ENCODE measurements at places on chromosomes 6 and 20.

GRCh38 chr6:127824061-127824460, 76.8 kb downstream of the THEMIS start:
- no peak for DNase-seq

DNA sequence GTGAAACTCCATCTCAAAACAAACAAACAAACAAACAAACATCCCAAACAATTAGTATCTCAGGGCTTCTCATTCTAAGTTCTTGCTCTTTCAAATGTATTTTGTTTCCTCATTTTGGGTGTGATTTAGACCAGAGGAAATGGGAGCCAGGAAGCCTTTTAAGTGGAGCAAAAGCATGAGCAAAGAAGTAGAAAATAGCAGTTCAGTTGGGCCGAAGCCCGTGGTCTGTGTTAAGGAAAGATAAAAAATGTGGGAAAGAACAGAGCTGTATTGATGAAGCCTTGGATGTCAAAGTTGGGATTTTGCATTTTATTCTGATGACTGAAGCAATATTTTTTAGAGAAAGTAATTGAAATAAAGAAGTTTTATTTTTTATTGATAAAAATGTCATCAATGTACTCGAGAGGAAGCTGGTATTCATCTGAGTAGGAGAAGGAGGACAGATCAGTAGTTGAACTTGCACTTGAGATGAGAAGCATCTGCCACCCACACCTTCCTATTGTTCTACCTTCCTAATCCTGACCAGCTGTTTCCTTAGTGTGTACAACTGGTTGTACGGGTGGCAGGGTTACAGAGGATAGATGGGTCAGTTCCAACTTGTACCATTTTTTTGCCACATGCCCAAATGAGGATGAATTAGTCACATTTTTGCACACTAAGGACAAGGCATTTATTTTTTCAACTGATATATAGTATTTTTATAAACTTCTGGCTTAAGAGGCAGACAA, 56.1 kb downstream of the KIAA0408 start:
- no peak for DNase-seq

DNA sequence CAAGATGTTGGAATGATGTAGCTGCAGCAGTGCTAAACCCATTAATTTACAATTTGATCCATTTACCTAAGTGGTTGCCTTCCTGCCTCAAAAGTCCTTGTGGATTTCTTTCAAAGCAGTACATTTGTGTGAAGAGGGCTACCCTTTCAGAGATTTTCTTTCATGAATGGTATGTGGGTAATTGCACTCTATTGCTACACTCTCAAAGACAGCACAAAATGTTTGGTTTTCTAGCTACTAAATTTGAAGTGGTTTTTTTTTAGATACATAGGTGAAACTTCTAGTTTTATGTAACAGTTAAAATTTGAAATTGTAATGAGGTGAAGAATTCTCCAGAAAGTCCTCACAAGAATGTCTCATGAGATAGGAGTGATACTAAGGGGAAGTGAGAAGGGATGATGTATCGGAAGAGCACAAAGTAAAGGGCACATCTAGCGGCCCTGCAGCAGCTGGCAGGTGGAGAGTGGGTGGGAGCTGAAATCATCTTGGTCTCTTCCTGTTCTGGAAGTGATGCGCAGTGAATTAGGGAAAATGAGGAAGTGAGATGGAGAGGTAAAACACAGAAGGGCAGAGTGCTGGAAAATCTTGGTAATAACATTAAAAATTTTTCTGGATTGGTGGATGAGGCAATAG, 236.8 kb upstream of the MAN1A1 start:
- DNase-seq = no peak

GRCh38 chr6:10400330-10400729, 14.5 kb downstream of the TFAP2A start:
- no peak for DNase-seq

DNA sequence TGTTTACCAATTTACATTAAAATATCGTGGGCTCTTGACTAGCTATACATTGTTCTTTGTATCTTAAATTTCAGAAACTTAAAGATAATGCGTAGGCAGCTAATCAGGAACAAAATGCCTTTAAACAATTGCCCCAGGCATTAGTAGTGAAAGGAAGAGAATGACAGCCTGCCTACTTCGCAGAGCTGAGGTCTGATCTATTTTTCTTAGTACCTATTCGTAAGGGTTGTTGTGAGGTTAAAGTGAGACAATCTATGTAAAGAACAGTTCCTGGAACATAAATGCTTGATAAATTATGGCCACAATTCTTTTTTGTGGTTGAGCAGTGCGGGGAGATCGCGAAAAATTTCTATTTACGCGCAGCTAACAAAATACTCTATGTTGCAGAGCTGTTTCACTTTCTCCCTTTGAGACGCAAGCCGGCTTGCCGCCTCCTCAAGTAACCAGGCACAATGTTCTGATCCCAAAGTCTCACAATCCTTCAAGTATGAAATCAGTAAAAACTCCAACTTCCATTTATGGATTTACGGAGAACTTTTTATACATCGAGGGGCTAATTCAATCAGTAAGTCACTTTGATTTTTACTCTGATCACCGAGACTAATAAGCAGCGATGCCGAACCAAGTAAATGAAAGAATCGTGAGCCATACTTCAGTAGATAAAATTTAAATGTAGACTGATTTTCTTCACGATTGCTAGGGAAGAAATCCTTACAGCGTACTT, 878 bp upstream of the PNRC1 start:
- peak; percentile 86 for DNase-seq

GRCh38 chr20:31675828-31676608, 38.3 kb downstream of the COX4I2 start:
- peak; percentile 76 for DNase-seq

- DNase-seq = no peak
Observed at GRCh38 chr6:142648036-142648451, 296.9 kb downstream of the HIVEP2 start.

DNA sequence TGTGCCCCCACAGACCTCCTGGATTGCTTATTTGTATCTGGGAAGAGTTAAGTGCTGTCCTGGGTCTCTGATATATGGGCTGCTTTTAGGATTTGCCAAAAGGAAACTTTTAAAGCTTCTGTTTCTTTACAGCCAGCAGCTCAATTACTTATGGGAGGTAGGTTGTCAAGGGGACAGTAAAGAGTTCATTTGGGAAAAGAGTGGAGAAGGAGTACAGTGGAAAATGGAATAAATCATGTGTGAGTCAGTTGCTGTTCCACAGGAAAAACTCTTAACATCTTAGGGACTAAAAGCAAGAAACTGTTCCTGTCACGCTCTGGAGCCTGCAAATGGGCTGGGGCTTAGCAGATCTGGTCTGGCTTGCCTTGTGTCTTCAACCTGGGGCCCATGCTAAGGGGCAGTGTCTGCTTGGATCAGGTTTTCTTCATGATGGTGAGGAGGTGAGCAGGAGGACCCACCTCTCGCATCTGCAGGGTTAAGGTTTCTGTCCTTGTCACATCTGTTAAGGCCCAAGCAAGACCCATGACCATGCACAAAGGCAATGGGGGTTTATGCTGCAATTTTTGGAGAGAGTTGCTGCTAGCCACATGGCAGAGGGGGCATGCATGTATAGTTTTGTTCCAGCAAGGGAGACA, 8.7 kb upstream of the CST1 start:
- DNase-seq = peak; percentile 83

DNA sequence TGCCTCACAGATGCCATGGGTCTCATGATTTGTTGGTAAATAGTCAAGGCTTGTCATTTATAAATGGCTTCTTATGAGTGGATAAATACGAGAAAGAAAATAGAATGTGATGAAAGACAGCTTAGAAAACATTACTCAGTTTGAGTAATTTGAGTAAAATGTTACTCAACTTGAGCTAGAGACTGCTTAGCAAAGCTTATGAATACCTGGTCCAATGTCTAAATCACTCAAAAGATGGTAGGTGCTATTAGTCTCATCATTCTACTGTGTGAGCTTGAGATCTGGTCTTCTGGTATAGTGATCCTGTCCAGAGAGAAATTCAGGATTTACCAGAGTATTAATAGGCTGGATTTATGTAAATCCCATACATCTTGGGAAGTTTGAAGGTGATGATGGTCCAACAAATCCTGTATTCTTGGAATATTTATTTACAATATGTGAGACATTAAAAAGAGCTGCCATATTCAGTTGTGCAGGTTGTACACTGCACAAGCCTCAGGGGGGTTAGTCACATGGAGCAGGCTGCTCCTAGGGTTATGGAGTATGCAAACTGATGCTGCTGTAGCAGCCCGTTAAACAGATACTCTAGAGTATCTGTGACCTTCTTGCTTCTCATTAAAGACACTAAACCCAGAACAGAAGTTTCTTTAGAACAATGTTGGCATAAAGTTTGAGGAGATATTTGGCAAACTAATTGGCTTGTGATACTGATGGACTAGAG, 112.9 kb downstream of the RCAN2 start:
- no peak for DNase-seq

- DNase-seq = no peak
Observed at GRCh38 chr6:31842053-31842452, 14.5 kb downstream of the HSPA1B start.

- DNase-seq = no peak
Observed at GRCh38 chr6:42899871-42900270, 16.0 kb upstream of the PTCRA start.

DNA sequence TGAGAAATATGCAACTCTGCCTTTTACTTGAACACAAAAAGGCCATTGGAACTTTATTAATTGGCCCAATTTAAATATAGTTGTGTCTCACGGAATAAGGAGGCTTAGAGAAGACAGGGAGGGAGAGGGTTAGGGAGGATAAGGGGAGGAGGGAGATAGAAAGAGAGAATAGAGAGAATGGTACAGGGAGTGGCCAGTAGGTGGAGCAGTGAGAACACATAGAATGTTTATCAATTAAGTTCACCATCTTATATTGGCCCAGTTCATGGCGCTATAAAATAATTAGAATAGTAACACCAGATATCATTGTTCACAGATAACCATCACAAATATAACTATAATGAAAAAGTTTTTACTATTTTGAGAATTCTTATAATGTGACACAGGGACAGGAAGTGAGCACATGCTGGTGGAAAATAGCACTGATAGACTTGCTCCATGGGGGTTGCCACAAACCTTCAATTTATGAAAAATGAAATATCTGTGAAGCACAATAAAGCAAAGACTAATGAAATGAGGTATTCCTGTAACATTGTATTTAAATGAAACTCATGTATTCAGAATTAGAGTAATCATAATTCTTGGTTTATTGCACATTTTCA, 374.1 kb upstream of the MANEA start:
- DNase-seq = peak; percentile 40

Data from mesenchymal stem cell (in vitro differentiated cells and primary cell).